Activated gamma-delta T cell treated with Interleukin-2 at 50 U/mL for 16 hours (primary cell): ENCODE measurements at places on chromosomes 16 and 17.

- DNase-seq, result no peak
These were observed 40.8 kb downstream of the SLFN12L start for GRCh38 chr17:35496451-35497290.

DNA sequence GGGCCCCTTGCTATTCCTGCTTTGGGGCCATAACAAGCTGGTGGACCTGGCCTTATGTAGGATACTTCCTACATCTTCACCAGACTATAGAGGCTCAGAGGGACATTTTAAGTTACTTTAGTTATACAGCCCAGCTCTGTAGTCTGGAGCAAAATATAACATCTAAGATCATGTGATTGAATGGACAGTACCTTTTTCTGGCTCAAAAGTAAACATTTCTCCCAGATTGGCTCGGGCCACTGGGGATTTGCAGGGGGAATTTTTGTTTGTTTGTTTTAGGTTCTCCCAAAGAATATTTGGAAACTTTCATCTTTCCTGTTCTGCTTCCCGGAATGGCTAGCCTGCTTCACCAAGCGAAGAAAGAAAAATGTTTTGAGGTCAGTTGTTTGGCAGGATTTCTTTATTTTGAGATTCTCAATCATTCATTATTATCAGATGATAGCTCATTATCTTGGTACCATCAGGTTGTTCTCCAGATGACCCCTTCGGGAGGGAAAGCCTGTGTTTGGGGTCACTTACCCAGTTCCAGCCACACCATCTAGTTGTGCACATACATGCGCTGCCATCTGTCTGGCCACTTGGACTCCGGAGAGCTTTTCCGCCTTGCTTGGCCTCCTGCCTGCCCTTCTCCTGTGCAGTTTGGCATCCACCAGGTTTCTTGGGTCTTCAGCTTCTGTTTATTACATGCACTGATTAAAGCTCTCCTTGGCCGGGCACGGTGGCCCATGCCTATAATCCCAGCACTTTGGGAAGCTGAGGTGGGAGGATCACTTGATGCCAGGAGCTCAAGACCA is 17.2 kb downstream of the IQCK start:
- no peak for DNase-seq

DNA sequence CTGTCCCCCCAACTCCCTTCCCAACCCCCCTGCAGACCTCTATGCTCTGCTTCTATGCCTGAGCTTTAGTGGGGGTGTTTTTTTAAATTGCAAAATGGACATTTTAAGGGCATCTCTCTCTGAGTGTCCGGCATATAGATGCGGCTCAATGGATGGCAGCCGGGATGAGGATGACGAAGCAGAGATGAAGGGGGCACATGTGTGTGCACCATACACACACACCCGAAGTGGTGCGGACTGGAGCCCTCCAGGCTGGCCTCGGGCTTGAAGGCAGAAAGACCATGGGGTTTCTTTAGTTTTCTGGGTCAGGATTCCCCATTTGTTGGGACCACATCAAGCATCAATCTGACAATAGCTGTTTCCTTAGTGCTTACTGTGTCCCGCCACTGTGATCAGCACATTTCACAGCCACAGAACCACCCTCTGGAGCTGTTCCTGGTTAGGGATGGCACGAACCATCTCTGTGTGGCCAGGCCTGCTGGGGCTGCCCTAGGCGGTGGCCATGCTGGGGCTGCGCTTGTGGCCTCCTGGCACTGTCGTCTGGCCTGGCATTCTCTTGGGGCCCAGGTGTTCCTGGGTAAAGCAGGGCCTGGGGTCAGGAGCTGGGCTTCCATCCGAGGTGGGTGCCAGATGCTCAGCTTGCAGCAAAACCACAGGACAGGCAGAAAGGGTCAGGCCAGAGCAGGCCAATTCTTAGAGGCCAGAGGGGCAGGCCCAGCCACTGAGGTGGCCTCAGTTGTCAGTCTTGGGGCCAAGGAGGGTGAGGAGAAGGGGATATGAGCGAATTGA is 49.9 kb downstream of the NT5M start:
- DNase-seq, result no peak

DNA sequence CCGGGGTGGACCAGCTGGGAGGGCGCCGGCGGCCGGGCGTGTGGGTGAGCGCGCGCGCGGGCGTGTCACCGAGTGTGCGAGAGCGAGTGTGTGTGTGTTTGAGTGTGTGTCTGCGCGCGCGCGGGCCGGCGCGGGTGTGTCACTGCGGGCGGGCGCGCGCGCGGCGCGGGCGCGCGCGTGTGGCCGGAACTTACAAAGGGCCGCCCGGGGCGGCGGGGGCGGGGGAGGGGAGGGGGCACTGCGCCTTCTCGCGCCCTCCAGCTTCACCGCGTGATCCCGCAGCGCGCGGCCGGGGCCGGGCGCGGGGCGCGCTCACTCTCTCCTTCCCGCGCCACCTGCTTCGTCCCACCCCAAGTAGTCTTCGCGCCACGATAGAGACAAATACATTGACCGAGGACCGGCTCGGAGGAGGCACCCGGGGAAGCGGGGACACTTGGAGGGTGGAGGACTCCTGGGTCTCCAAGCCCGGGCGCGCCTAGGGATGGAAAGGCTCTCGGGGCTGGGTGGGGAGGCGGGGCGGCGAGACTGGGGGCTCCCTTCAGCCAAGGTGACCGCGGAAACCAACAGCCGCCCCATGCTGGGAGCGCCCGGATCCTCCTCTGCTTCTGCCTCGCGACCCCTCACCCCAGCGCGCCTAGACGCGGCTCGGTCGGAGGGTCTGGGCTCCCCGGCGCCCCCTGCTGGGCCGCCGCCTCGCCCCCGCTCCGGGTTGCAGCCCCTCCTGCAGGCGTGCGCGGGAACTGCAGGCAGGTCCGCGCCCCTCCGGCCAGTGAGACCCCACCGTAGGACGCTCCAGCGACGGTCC is at the start of gene SRCIN1:
SRCIN1 (minus strand) TSS at position 112 of the 805 bp plus-strand sequence. CDS start 247 bp downstream, outside the sequence.
- DNase-seq, result peak; percentile 27

DNA sequence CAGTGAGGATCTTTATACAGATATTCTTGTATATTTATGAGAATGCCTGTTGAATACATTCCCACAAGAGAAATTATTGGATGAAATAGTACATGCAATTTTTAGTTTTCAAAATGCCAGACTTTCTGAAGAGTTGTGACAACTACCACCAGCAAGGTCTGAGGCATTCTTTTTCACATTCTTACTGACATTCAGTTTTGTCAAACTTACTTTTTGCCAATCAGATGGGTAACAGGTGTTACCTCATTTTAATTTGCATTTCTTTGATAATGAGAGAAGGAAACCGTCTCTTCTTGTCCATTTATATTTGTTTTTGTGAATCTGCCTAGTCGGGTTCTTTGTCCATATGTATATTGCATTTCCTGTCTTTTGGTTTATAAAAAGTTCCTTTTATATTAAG is 24.3 kb downstream of the NOL11 start:
- DNase-seq, result no peak

- no peak for DNase-seq
These were observed 47.9 kb downstream of the NOL11 start for GRCh38 chr17:67765623-67766022.

GRCh38 chr17:61722398-61722797 is 131.4 kb upstream of the NACA2 start:
- no peak for DNase-seq

GRCh38 chr17:7072406-7072805 is 7.6 kb downstream of the CLEC10A start:
- DNase-seq, result no peak

DNA sequence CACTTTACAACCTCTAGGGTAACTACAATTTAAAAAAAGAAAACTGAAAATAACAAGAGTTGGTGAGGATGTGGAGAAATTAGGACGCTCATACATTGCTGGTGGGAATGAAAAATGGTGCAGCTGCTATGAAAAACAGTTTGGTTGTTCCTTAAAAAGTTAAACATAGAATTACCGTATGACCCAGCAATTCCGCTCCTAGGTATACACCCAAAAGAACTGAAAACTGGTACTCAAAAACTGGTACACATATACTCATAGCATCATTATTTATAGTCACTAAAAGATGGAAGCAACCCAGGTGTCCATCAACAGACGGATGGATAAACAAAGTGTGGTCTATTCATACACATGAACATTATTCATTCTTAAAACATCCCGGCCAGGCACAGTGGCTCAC is 42.9 kb upstream of the DNAH17 start:
- no peak for DNase-seq

GRCh38 chr16:86934581-86935375 is 356.4 kb downstream of the FOXL1 start:
- no peak for DNase-seq

GRCh38 chr17:11598274-11599221 is at the start of gene DNAH9:
Gene DNAH9, plus strand, starts transcription at chr17:11598470. Its CDS starts 29 bp downstream, at chr17:11598499.
- no peak for DNase-seq
